ENCODE measurements at places on chromosomes 6 and 20.
A peak's percentile ranks its signal among the peaks of the same experiment; 100 is the strongest.

DNA sequence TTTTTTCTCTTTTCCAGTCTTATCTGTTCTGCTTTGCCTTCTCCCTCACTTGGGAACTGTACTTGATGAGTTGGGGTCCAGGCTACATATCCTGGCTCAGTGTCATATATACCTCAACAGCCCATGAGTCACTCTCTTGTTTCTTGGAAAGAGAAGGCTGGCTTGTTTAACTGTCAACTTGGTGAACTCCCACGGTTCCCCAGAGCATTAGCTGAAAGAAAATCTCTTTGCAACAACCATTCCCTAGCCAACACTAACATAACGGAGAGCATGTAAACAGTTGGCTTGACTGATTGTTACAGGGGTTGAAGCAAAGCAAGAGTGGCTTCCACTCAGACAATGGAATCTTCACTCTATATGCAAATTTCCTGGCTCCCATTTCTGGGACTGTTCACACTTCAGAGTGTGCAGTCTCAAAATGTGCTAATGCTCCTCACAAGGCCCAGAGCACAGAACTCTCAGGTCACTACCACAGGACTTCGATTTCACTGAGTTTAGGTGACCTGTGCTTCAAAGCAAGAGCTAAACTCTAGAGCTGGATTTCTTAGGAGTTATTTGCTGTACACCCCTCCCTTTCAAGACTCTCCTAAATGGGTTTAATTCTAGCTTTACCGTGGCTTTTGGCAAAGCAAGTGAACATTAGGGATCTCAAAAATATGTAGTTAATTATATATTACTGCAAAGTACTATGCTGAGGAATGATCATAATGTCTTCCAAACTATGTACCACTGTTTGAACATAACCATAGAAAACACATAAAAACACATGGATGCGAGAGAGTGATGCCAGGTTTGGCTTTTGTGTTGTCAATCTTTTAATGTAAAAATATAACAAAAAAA lies 609.8 kb downstream of the RFPL4B start:
- DNase-seq: no peak

GRCh38 chr6:72959821-72960220 lies 265.5 kb downstream of the KHDC1L start:
- DNase-seq: no peak

- no peak for DNase-seq
Observed at GRCh38 chr20:56859801-56860261, 230.7 kb downstream of the TFAP2C start.

DNA sequence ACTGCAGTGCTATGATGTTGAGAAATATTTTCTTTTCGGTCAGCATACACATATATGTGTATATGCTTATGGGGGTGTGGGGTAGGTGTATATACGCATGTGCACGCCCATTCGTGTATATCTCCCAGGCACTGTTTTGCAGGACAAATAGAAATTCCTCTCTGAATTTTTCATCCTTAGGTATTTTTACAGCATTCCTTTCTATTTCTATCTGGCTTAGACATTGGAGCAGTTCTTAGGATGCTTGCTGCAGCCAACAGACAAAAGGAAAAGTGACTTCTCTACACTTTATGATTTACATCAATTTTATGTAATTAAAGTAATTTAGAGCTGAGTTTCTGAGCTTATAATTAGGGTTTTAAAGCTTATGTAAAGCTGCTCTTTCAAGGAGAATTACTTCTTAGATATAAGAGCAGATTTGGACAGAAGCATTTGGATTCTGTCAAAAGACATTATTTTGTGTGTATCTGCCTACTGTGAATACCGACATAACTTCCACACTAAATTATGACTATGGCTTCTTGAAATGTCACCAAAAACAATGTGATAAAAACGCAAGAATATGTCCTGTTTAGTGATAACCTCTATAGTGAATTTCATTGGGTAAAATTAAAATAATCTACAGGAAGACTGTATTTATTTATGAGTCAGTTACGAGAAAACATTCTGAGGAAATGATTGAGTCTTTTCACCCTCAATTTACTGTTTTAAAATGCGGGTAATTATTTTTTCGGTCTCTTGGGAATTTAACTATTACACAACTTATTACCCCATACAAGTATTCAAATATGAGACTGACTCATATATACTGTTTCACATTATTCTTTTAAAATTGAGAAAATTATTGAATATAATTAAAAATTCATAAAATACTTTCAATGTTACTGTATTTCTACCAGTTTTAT lies 21.3 kb upstream of the CEP43 start:
- no peak for DNase-seq

DNA sequence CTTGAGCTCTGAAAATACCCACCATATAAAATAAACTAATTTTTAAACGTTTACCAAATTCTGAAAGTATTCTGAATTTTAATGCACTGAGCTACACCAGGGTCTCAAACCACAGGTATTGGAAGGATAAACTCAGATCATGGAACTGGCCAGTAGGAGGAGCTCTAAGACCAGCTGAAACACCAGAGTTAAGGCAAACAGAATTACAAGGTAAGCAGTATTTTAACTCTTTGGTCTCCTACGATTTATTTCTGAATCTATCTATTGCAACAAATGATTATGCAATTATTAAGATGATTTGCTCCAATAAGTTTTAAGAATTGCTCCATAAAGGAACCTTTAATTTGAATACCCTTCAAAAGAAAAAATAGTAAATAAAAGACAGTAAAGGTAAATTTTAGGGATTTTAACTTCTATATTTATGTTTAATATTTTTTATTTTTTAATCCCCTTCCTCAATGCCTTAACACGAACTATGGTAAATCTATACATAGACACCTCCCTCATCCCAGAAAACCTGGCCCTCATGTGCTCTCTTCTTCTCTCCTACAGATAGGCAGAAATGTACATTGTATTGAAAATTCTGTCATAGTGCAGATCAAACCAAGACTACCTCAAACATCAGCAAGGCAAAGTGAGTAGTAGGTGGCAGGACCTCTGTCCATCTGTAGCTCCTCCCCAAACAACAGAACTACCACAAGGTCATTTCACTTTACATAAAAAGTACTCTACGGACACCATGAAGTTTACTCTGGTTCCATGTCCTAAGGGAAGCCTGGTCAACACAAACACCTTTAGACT lies 58.4 kb downstream of the SMLR1 start:
- DNase-seq: peak; percentile 21

- DNase-seq: no peak
Observed at GRCh38 chr6:138397128-138398122, 6.6 kb upstream of the HEBP2 start.

DNA sequence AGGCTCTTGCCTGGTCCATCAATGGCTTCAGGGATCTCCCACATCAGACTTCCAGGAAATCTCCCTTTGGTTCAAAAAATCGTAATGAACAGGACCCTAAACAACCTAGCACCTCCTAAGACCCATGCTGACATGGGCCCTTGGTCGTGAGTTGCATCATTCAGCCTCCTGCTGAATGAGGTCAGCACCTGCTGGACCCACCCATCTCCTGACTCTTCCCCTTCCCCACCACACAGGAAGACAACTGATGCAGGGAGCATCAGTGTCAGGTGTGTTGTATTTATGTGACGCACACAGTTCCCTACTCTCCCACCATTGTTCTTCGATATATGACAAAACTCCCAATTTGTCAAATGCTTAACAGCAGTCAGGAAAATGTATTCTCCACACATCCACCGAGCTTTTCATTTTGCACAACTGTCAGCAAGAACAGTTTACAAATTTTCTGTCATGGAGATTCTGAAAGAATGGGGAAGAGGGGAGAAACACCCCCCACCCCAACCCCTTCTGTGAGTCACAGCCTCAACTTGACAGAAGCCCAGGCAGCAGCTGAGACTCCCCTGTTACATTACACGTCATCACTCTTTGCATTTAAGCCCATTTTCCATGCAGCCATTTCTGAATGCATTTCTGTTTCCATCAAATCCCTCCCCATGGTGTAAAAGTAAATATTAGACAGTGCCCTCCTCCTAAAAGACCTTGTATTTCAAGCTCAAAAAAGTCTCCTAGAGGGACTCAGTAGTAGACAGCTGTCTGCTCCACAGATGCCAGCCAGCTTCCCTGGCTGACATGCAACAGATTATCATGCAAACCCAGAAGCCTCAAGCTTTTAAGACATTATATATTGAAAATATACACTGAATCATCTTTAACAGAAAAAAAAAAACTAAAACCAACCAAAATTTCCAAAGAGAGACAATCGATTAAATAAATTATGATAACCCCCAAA lies 577.5 kb downstream of the PTPRT start:
- no peak for DNase-seq

GRCh38 chr6:128925765-128926164 lies 42.8 kb downstream of the LAMA2 start:
- no peak for DNase-seq

- DNase-seq: no peak
Observed at GRCh38 chr6:31615748-31616147, 714 bp downstream of the AIF1 start.

- DNase-seq: no peak
Observed at GRCh38 chr20:23754731-23755130, 4.0 kb upstream of the CST1 start.

DNA sequence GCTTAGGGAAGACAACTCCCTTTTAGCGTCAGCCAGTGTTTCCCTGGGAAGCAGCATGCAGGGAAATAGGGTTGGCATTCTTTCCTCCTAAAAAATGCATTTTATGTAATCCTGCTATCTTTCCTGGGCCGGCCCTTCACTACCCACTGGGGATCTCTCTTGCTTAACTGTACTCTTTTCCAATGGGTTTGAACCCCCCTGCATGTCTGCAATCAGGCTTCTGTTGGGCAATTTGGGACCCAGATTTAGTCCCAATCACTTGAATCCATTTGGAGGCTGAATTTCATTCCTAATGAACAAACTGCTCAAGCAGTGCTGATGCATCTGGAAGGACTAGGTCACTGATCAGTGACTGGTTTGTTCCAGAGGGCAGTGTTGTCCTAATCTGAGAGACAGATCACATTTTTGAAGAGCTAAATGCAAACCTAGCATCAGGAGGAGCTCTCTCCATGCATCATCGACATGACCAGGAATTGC lies 152.0 kb downstream of the TSHZ2 start:
- DNase-seq: no peak

DNA sequence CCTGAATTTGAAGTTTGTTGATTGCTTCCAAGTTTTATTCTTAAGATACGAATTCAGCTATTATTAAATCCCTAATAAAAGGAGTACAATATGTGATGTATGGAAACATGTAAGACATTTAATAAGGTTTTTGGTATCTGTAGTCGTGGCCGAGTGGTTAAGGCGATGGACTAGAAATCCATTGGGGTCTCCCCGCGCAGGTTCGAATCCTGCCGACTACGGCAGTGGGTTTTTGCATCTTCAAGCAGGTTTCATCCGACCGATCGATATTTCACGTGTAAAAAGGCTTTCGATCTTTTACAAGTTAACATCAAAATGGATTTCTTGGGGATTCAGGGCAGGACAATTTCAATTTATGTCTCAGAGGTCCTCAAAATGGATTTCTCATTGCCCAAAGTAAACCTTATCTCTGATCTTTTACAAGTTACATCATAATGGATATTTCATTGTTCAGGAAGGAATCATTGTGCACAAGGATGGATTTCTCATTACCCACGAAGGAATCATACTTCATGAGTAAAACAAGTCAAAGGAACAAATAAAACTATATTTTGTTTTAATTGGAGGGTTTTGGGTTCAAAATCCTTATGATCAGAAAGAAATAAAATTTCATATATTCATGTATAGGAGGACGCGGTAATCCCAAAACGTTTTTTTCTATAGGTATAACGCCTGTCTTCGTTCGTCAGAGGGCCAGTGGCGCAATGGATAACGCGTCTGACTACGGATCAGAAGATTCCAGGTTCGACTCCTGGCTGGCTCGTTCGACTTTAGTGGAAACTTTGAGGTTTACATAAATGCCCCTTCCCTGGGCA lies 37.3 kb upstream of the BTN3A2 start:
- DNase-seq: peak; percentile 45

GRCh38 chr6:156854466-156855161 lies 77.4 kb downstream of the ARID1B start:
- DNase-seq: no peak

DNA sequence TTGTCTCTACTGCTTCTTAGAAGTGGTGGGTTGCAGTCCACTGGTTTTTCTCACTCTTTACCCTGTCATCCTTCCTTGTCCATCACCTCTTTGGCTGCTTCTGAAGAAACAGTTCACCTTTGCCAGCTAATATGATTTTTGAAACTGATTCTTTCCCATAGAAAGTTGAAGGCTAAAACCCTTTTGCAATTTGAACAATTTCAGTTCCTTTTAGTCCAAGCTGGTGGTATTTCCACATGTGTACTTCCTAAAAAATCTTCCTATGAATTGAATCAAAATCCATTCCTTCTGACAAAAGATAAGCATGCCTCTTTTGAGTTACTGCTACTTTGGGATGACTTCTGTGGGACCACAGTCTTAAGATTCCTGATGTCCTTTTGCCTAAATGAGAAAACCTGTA lies 210.0 kb upstream of the MAN1A1 start:
- DNase-seq: no peak

- no peak for DNase-seq
Observed at GRCh38 chr6:8539453-8539852, 104.1 kb upstream of the SLC35B3 start.

GRCh38 chr6:139860203-139860602 lies 485.8 kb upstream of the CITED2 start:
- DNase-seq: no peak

Measured in stimulated activated CD8-positive, alpha-beta memory T cell treated with anti-CD3 and anti-CD28 coated beads, Interleukin-4, amount 100 ng/mL, for 4 hours (primary cell).